Mucosa of descending colon (tissue), 3 donors: ENCODE measurements at places on chromosomes 5 and 9. TPM values are rescaled to one million over a fixed set of nuclear protein-coding genes. Genes with fewer than 3 reads are reported as not detected.

DNA sequence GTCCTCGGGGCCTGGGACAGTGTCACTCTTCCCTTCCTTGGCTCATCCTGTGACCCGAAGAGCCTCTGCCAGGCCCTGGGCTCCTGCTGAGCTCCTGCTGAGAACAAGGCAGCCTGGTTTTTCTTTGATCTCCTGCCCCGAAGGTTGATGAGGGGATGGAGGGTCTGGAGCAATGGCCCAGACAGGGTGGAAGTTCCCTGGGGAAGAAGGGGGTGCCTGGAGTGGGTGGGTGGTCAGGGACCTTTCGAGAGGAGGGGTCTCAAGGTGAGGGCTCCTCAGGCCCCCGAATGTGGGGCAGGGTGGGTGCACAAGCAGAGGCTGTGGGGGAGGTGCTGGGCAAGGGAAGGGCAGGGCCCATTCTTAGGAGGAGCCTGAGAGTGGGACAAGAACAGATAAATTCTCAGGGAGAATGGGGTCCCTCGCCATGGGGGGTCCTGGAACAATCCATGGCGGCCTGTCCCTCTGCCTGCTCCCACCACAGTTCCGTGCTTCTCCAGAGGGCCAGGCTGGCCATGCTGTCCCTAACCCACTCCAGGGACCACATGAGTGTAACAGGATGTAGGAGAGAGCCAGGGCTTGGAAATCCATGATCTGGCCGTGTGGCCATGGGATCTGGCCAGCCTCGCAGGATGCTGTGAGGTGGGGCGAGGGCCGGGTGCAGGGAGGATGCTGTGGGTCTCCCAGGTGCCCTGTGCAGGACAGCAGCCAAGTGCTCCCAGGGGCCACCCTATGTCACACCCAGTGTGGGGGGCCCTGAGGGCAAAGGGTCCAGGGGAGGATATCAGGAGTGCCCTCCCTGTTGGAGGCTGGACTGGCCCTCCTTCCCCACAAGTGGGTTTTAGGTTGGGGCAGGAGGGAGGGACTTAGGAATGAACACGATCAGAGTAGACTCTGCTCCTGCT lies 128.5 kb upstream of the LPCAT1 start:
- no peak for DNase-seq

DNA sequence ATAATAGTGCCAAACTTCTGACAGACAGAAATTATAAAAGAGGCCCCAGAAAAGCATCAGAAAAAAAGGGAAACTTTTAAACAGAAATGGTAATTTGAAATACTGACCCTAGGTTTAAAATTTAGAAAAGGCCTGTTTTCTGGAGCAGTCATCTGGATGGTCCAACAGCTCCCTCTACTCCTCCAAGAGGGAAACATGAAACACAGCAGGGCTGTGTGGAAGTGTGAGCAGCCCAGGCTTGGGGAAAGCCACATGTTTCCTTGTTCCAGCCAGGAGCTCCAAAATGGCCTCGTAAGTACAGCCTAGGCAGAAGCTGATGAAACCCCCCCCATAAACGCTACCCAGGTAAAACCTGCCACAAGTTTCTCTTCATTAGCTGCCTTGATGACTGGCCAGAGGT lies 499.3 kb upstream of the ADAMTS16 start:
- DNase-seq = no peak

- no peak for DNase-seq
Observed at GRCh38 chr5:45402804-45403455, 293.2 kb downstream of the HCN1 start.

DNA sequence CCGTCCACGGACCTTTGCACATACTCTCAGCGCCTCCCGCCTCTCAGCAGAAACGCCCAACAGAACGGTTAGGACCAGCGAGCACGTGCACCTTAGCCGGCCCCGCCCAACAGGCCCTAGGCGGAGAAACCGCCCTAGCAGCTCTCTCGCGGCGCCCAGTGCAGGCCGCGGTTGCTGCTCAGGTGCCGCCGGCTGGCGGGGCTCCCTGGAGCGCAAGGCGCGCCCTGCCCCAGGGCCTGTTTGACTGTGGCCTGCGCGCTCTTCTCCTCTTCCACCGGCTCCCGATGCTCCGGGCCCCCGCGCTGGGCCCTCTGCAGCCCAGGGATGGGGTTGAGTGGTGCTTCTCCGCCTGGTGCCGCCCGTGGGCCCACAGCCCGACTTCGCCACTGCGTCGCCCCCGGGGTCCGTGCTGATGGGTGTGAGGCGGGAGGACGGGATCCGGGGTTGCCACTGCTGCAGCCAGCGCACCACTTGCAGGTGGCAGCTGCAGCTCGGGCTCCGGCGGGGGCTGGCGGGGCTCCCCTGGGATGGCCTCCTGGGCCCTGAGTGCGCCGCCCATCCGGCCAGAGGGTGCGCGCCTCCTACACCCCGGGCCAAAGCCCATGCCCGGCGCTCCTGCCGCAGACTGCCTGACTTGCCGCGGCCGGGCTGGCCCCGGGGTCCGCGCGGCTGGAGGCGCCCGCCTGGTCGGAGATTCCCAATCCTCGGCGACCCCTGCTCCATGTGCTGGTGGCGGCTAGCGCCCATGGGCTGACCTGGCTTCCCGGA lies 1889.4 kb upstream of the CDH9 start:
- DNase-seq = peak; percentile 54

PDZD2 gene
- 10.1 TPM for total RNA-seq

TPPP gene
- total RNA-seq = 2.2 TPM

LTC4S gene
- total RNA-seq = 3.0 TPM

DNA sequence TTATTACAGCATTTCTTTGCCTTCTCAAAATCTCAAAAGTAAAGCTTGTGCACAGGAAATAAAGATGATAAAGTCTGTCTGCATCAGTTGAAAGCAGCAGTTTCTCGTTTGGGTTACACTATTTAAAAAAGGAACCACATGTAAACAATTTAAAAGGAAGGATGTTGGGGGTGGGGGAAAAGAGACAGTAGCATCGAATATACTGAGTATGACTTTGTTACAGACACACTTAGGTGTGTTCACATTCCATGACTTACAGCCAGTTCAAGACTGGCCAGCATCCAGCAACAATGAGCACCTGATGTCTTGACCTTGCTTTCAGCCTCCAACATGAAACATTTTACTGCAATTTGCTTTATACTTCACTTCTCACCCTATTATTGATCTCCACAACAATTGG lies 8.7 kb downstream of the GAPT start:
- no peak for DNase-seq

- DNase-seq = no peak
Observed at GRCh38 chr9:82209797-82210470, 221.4 kb downstream of the SPATA31D1 start.

DNA sequence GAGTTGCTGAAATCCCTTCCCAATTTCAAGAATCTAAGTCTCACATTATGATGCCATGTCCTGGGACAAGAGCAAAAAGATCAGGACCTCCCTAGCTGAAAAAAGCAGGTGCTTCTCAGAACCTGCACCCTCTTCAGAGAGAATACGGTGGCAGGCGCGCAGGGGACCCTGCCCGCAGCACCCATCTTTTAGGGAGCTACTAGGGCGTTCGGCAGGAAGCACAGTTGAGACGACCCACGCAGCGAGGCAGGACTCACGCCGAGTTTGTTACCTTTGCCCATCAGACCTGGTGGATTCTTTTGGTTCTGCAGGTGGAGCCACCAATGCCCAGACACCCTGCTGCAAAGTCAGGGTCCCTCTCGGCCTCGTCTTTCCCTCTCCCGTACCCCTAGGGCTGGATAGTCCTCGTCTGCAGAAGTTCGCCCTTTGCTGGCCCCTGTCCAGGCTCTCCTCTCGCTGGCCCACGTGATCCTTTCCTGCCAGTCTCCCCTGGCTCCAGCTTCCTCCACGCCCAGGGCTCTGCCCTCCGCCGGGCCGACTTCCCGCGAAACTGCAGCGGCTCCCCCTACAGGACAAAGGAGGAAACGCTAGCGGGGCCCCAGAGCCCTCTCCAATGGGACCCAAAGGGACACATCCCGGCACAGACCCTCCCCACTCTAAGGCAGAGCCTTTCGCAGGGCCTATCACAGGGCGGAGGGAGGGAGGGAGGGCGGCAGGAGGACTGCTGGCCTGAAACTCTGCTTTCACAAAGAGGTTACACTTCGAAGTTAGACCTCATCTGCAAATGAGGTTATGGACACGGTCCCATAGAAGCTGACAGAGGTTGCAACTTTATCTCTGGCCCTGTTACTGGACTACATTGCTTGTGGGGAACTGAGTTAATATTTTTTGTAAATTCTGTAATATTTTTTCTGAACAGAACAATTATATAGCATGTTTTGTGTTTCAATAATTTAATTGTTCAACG lies 28.8 kb downstream of the TMEM174 start:
- DNase-seq = peak; percentile 95

DNA sequence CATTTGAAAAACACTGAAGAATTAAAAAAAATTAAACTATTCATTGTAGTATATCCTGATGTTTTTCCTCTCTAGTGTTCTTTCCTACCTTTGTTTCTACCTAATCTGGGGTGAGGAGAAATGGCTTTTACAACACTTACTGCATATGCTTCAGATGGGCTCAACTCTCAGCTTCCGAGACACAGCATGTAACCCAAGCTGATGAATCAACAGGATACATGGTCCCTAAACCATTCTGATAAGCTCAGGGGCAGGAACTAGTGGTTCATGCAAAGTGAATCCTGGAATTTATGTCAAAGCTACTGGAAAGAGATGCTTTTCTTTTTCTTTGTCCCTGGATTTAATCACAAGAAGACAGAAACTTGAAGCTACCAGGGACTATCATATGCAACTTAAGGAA lies 672.5 kb upstream of the RORB start:
- no peak for DNase-seq

GRCh38 chr5:86679949-86680348 lies 62.2 kb downstream of the COX7C start:
- no peak for DNase-seq

NSUN2 gene
- total RNA-seq = 52.5 TPM

ZBTB26 gene
- total RNA-seq = 11.2 TPM

- no peak for DNase-seq
Observed at GRCh38 chr9:135304886-135305285, 174.7 kb upstream of the PPP1R26 start.

DNA sequence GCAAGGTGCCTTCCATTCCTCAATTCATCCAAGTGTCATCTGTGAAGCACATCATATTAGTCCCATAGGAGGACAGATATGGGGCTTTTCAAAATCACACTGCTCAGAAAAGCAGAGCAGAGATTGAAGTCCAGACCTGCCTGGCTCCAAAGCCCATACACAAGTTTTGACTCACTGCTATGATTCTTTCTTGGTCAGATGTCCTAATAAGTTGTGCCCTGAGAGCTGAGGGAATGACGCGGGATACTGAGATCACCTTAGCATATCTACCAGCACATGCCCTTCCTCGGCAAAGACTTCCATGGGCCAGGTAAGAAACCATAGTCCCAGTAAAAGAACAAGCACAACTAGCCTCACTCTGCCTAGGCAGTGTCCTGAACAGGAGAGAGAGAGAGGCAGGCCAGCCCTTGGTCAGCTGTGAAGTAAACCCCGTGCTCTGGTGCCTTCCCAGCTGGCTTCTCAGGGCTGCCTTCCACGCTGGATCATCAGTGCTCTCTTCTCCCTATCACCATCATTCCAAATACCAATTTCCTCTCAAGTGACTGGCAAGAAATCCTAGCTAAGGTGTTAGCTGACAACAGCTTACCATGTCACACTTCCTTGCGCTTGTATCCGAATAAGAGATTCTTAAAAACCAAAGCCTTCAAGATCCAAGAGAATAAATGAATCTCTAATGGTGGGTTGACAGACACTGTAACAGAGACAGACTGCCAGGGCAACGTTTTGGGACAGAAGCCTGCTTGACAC lies 73.2 kb downstream of the SIL1 start:
- DNase-seq = no peak

DNA sequence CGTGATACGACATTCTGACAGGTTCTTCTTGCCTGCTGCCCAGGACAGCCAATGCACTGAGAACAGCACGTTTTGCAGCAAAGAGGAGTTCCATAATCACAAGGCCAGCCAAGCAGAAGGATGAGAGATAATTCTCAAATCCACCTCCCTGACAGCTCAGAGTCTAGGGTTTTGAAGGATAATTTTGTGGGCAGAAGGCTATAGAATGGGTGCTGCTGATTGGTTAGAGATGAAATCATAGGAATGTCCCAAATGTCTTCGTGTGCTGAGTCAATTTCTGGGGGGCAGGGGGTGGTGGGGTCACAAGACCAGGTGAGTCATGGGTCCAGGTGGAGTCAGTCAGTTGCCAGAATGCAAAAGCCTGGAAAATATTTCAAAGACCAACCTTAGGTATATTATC lies 175.5 kb upstream of the SLC30A5 start:
- no peak for DNase-seq

SLC6A7 gene
- total RNA-seq = 26.4 TPM

- no peak for DNase-seq
Observed at GRCh38 chr5:114858665-114859437, 310.9 kb downstream of the TRIM36 start.

DNA sequence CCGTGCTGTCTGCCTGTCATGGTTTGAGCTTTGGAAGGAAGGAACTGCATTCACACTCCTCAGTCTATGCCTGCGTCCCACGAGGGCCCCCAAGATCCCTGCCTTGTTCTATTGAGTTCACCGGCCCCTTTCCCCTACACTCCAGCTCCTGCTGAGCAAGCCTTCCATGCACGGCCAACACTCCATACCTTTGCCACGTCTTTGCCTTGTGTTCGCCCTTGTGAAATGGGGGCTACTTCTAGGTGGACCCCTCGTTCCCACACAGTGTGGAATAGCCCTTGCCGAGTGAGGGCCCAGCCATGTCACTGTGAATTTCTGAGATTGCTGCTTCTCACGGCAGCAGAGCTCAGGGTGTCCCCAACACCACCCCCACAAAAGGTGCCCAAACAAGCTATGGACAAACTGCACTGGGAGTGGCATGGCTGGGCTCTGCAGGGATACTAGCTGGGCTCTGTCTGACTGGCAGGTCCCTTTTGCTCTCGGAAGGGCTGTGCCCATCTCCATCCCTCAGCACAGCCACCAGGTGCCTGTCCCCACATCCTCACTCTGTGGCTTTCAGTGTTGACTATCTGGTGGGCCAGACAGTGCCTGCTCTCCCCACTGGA lies 67.9 kb upstream of the ADAMTS2 start:
- DNase-seq = no peak

- no peak for DNase-seq
Observed at GRCh38 chr9:87211669-87212068, 264.4 kb upstream of the GAS1 start.

DNA sequence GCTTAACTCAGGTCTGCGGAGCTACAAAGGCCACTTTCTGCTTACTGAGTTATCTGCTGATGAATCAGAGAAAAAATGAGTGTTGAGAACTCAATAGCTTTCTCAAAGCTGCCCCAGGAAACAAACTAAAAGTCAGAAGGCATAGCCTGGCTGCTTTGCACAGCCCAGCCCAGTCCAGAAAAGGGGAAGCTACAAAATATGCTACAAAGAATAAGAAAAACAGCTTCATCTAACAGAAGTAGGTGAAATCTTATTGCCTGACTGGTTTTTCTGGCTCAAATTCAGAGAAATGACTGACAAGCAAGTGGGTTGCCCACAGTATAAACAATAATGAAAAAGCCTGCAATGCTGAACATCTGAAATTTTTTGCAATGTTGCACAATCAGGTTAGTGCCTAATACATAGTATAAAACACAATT lies 156.2 kb downstream of the PPP2R2B start:
- no peak for DNase-seq
